CD4-positive, alpha-beta T cell treated with Interleukin-2 at 100 ng/mL for 4 hours (primary cell): ENCODE measurements at places on chromosomes 16 and 17.

- no peak for DNase-seq
Measured at GRCh38 chr16:55438281-55438680, 40.7 kb upstream of the MMP2 start.

GRCh38 chr16:82979406-82980111, 352.8 kb downstream of the CDH13 start:
- DNase-seq: no peak

- no peak for DNase-seq
Measured at GRCh38 chr16:85151603-85152413, 39.5 kb upstream of the CIBAR2 start.

DNA sequence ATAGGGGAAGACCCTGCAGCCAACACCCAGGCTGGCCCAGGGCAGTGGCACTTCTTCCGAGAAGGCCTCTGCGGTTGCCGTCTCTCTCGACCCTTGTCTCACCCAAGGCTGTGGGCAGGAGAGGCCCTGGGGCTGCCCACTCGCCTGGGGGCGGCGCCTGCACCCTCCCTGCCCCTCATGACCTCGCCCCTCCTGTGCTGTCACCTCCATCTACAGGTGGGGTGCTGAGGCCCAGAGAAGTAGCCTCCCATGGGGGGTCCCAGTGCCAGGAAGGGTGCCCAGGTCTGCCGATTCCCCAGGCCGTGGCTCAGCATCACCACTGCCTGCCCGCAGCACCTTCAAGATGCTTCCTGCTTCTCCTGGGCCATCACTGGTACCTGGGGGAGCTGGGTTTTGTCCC, 992 bp downstream of the NLRC3 start:
- peak; percentile 13 for DNase-seq

GRCh38 chr17:6476810-6477179, 32.5 kb downstream of the PIMREG start:
- DNase-seq: no peak

DNA sequence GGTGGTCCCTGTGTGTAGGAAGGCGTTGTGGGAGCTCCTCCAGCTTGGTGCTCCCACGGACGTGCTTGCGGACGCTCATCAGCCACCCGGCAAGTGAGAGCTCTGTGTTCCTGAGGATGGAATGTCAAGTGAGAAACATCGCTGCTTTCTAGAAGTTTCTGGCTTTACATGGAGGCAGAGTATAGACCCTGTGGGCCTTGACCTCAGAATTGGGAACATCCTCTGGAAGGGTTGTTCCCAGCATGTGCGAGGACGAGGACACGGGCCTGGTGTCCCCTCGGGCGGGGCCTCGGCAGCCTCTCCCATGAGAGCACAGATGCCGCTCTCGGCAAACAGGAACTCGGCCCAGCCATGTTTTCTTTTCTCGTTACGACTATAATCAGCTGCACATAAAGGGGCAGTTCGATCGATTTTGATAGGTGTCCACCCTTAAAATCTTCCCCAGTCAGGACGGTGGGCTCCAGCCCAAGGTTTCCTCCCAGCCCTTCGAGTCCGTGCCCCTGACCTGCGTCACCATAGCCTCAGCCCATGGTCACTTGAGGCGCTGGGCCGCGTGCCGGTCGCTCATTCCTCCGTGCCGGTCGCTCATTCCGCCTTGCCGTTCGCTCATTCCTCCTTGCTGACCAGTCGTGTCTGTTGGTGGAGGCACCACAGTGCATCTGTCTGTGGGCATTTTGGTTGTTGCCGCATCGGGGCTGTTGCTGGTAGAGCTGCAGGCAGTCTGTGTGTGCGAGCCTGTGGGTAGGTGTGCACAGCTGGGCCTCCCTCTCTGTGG, 91.3 kb upstream of the ZNF750 start:
- DNase-seq: no peak

GRCh38 chr16:67198238-67198734, 645 bp upstream of the ELMO3 start:
- DNase-seq: no peak

- DNase-seq: no peak
Measured at GRCh38 chr17:21304091-21304490, 19.6 kb downstream of the MAP2K3 start.
